MM.1S (cell line): ENCODE measurements at places on chromosomes 11 and 22.

DNA sequence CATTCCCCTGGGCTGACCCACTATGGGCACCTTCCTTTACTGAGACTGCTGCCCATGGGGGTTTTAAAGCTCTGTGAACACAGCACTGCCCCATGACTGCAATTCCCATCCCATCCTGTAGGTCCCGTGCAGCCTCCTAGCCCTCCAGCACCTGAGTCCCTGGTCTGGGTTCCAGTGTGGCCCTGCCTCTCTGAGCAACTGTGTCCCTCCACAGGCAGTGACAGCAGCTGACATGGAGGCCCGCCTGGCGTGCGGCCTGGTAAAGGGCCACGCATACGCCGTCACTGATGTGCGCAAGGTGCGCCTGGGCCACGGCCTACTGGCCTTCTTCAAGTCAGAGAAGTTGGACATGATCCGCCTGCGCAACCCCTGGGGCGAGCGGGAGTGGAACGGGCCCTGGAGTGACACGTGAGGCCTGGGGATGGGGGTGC is 12.6 kb downstream of the OMP start:
- DNase-seq = no peak

GRCh38 chr11:19567996-19568395 is 144.6 kb upstream of the NAV2 start:
- no peak for DNase-seq

DNA sequence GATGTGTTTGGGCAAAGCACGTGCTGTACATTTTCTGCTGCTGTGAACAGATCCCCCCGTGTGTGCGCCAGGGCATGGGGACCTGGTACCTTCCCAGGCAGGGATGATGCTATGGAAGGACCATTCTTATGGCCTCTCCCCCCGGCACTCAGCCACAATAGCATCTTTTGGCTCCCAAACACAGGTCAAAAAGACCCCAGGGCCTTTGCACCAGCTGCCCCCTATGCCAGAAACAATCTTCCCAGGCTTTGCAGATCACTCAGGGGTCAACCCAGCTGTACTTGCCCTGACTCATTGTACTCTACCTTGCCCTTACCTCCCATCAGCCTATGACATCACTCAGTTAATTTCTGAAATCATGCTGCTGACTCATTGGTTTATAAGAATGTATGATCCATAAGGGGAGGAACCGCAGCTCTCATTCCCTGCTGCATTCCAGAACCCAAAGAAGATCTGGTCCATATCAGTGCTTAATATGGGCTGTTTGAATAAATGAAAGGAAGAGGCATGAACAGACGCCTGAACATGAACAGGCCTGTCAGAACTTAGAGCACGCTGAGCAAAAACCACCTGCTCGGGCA is 100.7 kb downstream of the CELSR1 start:
- no peak for DNase-seq

GRCh38 chr11:118290923-118291322 is 13.6 kb upstream of the CD3E start:
- DNase-seq = no peak

DNA sequence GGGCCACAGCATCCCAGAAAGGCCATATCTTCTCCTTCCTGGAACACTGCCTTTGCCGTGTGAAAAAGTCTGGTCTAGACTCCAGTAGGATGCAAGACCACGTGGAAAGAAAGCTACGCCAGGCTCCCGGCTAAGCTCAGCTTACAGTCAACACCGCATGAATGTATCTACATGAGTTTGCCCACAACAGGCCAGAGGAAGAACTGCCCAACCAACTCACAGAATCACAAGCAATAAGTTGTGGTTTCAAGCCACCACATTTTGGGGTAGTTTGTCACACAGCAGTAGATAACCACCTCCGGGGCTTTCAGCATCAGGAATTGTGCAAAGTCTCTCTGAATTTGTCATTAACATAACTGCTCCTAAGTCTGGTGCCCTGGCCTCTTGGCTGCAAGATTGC is 27.3 kb downstream of the HSPA8 start:
- no peak for DNase-seq

GRCh38 chr11:14969901-14970323 is 2.2 kb downstream of the CALCA start:
- DNase-seq = peak; percentile 25

DNA sequence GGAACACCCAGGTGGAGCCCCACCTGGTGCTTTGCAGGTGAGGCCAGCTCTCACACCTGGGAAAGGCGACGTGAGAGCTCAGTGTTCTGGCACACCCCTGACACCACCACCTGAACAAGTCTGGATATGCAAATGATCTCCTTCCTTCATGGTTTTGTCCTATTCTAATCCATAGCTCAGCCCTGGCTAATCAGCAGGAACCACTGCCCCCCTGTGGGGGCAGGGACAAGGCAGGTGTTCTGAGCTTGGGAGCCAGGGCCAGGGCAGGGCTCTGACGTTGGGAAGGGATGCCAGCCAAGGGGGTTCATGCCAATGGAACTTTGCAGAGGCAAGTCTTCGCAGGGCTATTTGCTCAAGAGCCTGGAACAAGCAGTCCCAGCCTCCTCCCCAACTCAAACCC is 144.2 kb downstream of the TRIM29 start:
- DNase-seq = no peak

DNA sequence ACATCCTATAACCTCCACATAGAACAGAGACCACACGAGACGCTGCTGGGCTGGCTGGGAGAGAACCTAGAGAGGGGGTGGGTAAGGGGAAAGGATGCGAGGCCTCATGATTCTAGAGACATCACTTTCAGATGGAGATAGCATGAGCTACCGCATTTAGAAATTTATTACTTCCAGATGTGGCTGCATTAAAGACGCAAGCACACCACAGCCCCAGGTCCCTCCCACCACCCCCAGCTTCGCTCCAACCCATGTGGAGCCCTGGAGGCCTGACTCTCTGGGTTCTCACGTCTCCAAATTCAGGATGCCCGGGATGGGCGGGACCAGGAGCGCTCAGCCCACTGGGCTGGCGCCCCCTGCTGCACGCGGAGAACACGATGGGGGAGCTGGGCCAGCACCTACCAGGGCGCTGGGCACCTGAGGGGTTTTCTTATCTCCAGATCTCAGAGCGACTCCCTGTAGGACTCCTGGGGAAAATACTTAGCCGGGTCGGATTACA is 13.6 kb downstream of the MRPL21 start:
- no peak for DNase-seq

DNA sequence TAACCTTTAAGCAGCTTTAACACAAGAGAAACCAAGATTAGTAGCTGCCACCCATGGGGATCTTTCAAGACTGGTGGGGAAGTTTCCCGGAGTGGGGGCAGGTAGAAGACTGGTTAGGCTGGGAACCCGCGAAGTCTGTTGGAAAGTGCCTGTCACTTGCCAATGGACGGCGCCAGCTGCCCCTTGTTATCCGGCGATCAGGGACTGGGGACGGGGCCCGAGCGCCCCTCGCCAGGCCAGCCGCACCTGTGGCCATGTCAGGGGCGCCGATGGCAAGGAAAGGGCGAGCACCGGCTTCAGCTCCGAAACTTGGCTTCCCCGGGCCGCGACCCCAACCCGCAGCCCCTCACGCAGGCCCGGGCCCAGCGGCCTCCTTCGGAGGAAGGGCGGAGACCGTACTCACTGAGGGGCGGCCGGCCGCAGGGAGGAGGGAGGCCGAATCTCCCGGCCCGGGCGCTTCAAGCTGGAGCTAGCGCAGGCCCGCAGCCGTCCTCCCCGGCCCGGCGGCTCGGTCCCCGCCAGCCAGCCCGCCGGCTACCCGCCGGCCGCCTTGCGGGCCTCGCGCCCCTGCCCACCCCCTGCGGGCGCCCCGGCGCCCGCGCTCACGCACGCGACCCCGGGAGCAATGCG is 539 bp downstream of the EIF4ENIF1 start:
- DNase-seq = peak; percentile 23

DNA sequence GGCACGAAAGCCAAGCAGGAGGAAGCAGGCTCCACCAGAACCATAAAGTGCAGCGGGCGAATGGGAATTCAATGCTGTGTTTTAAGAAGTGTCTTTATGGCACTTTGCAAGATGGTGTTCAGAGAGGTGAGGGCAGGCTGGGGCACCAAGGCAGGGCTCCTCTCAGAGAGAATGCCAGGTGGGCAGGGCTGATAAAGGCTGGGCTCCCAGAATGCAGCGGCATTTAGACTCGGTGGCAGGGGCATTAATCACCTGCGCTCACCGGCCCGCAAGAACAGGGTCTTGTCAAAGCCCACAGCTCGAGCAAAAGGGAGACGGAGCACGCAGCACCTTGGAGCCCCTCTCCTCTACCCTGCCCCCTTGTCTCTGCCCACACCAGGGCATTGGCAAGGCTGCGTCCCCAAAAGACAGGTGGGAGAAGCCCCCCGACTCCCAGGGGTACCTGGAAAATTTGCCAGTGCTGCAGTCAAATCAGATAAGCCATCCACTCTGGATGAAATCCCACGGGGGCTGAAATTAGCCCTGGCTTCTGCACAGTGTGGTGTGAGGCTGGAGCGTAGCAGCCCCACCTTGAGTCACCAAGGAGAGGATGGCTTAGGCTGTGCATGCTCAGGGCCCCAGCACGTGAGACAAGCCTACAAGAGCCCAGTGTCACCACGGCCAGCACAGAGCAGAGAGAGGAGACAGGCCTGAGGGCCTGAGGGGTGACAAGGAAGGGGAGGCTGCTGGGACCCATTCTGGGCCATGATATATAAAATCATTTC is 8.1 kb downstream of the MACROD1 start:
- DNase-seq = no peak

DNA sequence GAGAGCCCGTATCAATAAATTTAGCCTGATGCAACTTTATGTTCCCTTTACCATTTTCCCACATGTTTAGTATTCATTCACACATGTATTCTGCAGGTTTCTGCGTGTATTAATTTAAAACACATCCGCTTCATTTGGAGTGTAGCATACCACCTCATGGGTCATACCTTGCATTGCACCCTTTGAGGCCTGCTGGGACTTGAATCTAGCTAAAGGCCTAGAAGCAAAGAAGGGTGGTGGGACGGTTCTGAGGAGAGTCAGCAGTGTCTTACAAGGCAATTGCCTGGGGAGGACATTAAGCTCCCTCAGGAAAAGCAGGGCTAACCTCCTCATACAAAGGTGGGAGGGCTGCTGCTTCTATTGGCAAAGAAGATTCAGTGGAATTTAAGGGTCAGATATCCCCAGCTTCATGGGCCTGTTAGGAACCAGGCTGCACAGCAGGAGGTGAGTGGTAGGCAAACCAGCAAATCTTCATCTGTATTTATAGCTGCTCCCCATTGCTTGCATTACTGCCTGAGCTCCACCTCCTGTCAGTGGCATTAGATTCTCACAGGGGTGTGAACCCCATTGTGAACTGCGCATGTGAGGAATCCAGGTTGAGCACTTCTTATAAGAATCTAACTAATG is 15.9 kb upstream of the SNX19 start:
- DNase-seq = no peak

GRCh38 chr11:109902764-109903433 is 190.3 kb upstream of the ZC3H12C start:
- no peak for DNase-seq

DNA sequence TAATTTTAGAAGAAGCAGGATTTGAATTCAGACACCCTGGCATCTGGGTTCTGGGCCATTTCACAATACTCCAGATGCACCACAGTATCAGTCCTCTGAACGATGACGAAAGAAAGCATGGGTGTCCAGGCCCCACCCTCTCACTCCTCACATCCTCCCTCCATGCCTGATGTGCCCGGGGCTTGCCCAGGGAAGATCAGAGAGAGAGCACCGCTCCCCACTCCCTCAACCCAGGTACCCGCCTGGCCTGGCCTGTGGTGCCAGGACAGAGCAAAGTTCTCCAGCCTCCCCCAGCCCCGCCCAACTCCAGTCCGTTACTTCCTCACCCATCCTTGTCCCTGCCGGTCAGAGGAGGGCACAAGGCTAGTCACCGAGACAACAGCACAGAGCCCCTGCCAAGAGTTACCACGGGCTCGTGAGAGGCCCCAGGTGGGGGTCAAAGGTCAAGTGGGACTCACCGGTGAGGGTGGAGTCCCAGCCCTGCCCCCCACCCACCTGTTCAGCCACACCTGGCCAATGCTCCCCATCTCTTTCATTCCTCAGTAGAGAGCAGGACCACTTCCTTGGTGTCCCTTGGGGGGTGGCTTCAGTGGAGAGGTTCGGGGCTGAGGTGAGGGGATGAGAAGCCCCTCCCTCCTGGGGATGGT is 8.1 kb downstream of the BCL9L start:
- no peak for DNase-seq

DNA sequence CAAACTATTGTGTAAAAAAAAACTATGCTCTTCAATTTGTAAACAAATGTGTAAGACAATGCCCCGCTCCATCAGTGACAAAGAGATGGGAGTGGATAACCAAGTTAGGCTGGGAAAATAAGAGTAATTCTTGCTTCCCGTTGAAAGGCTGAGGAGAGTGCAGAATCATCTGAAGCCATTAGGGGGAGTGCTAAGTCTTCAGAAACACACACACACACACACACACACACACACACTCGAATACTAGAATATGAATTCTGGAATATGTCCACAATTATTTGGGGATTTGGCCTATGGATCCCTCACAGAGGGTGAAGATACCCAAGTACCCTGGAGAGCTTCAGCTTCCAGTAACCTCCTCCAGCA is 27.8 kb upstream of the ROBO3 start:
- DNase-seq = peak; percentile 61

DNA sequence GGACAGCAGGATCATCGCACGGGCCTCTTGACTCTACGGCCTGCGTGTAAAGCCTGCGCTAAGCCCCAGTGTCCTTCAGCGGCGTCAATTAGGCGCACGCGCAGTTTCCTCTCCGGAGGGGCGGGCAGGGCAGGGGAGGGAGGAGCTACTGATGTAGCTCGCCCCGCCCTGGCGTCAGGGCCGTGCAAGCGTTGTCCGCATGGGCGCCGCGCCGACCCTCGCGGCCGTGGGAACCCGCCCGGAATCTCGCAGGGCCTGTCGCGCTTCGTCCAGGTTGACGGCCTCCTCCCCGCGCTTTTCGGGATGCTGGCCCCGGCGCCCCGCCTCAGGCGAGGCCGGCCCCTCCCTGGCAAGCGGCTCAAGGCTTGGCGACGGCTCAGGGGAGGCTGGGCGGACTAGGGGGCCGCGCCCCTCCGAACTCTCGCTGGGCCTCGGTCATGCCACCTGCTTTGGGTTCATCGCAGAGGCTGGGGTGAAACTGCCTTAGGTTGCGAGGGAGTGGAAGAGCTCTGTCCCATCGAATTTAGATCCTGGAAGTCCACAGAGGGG is 61.1 kb downstream of the ST3GAL4 start:
- peak; percentile 22 for DNase-seq

GRCh38 chr22:48302657-48303368 is 1524.9 kb downstream of the BRD1 start:
- no peak for DNase-seq

GRCh38 chr11:18091731-18092130 is 14.2 kb downstream of the SAAL1 start:
- DNase-seq = no peak

GRCh38 chr22:38176170-38176741 is 5.4 kb downstream of the PLA2G6 start:
- DNase-seq = no peak

DNA sequence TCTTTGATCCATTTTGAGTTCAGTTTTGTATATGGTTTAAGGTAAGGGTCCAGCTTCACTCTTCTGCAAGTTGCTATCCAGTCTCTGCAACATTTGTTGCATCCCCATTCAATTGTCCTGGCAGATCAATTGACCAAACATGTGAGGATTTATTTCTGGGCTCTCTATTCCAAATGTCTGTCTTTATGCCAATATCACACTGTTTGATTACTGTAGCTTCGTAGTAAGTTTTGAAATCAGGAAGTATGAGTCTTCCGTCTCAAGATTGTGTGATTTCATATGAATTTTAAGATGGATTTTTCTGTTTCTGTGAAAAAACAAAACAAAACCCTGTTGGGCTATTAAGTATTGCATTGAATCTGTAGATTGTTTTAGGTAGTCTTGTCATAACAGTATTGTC is 17.0 kb downstream of the APLP2 start:
- DNase-seq = no peak
